ENCODE measurements at places on chromosomes 16 and 17.

DNA sequence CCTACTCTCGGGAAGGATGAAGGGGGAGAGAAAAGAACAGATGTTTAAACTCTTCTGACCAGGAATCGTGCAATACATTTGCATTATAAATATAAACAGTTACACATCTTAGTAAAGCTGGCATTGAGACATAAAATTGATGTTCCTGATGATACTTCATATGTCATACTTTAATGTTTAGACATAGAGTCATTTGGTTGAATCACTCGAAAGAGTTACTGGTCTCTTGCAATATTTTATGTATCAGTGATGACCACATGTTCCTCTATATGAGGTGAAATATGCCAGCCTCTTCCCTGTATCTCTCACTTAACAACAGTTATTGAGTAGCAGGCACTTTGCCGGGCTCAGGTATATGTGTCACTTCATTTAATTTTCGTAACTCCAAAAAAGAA, 49.7 kb upstream of the PMFBP1 start:
- no peak for DNase-seq

- no peak for DNase-seq
Measured at GRCh38 chr17:35291802-35292201, 48.9 kb downstream of the SLFN5 start.

- no peak for DNase-seq
Measured at GRCh38 chr16:58421529-58421928, 29.3 kb downstream of the GINS3 start.

- no peak for DNase-seq
Measured at GRCh38 chr17:50056961-50057330, 1.0 kb downstream of the ITGA3 start.

- DNase-seq, result no peak
Measured at GRCh38 chr16:86038926-86039310, 140.0 kb downstream of the IRF8 start.

DNA sequence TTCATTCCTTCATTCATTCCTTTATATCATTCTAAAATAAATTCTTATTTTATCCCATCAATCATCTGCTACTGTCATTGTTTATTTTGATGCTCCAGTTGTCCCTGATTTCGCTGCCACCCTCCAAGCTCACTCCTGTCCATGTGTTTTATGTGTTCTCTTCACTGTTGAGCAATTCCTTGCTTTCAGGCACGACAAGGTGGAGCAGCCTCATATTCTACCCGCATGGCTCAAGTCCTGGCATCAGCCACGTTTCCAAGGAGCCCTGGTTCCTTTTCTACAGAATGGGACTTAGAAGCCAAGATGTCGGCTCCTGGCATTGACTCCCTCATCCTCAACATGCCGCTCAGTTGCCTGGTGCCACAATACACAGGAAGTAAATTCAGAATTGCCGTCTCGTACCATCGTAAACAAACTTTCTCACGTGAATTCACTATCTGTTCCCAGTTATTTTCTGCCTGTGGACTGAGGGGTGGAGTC, 139.0 kb downstream of the RPTOR start:
- DNase-seq, result no peak

- no peak for DNase-seq
Measured at GRCh38 chr17:22671110-22671509, 978.8 kb downstream of the KCNJ18 start.

DNA sequence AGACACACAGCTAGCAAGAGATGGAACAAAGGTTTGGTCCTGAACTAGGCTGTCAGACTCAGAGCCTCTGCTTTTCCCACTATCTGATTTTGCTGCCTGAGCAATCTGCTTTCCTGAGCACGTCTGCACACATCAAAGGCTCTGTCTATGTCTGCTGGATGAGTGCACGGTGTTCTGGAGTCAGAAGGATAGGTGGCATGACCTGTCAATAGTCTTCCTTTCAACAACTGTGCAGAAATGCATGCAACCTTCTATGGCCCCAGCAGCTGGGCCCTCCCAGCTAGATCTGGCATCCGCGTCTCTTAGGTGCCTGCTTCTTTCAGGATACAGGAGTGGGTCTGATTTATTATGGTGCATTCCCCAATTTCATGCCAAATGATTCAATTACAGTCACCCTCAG, 138.3 kb downstream of the UTP18 start:
- DNase-seq, result peak; percentile 40

DNA sequence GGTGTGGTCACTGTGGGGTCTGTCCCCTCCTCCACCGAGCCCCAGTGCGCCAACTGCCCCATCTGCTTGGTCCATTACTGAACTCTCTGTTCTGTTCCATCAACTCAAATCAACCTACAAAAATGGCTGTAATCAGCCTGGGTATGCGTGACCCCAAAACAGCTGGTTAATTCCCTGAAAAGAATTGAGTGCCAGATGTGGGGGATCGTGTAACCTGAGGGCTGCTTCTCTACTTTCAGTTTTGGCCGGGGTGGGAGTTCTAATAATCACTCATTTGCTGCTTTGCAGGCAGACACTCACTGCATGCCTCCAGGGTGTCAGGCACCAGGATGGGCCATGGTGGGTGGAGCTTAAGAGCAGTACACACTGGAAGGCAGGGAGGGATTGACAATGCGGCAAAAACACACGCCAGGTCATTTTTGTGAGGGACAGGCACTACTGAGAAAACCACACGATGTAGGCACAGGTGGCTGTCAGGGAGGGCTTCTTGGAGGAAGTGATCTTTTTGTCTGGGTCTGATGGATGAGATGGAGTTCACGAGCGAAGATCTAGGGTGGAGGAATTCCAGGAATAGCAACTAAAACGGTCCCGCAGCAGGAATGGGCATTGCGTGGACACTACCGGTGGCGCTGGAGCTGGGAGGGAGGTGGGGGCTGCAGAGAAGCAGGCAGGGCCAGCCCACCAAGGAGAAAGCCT, 30.4 kb upstream of the SSTR5 start:
- no peak for DNase-seq

DNA sequence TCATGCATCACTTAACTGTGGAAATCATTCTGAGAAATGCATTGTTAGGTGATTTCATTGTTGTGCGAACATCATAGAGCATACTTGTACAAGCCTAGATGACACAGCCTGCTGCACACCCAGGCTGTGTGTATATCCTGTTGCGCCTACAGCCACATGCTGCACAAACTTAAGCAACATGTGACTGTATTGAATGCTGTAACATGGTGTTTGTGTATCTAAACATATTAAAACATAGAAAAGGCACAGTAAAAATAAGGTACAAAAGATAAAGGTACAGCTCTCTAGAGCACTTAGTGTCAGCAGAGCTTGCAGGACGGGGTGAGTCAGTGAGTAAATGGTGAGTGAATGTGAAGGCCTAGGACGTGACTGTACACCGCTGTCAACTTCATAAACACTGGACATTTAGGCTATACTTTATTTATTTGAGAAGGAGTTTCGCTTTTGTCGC, 11.9 kb downstream of the FOXK2 start:
- no peak for DNase-seq

- DNase-seq, result no peak
Measured at GRCh38 chr17:40980596-40980995, 3.5 kb downstream of the KRT40 start.

GRCh38 chr17:36533935-36534839, 481 bp downstream of the MYO19 start:
- peak; percentile 81 for DNase-seq

- DNase-seq, result peak; percentile 93
Measured at GRCh38 chr17:2054512-2055291, at the start of gene HIC1. Gene HIC1, plus strand, starts transcription at chr17:2055103. Its CDS starts 1,588 bp downstream, at chr17:2056691.

GRCh38 chr16:66954097-66954659, 6.9 kb upstream of the CES3 start:
- DNase-seq, result peak; percentile 83

DNA sequence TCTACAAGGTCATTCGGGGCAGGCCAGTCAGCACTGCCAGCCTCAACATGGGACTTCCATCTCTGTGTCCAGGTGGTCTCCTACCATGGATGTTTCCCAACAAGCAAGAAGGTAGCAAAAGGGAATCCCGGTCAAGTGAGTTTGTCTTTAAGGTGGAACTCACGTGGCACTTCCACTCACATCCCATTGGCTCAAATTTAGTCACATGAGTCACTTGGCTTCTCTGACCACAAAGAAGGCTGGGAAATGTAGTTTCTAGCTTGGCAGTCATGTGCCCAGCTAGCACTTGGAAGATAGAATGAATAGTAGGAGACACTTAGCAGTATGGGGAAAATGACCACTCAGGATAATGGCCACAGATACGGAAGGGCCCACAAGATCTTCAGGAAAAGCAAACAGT, 106.6 kb downstream of the AIPL1 start:
- no peak for DNase-seq

DNA sequence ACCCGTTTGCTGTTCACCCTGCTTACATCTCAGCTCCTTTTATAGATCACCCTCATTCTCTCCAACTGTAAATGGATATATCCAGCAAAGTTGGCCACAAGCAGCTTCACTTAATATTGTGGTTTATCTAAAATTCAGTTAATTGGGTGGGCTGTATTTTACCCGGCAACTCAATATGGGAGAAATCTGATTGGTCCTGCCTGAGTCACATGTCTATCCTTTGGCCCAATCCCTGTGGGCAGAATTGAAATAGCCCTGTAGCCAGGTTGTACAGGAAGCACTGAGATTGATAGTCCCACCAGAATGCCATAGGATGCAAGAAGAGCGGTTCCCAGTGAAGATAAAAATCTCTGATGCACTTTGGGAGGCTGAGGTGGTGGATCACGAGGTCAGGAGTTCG, 73.2 kb downstream of the AIPL1 start:
- peak; percentile 42 for DNase-seq

DNA sequence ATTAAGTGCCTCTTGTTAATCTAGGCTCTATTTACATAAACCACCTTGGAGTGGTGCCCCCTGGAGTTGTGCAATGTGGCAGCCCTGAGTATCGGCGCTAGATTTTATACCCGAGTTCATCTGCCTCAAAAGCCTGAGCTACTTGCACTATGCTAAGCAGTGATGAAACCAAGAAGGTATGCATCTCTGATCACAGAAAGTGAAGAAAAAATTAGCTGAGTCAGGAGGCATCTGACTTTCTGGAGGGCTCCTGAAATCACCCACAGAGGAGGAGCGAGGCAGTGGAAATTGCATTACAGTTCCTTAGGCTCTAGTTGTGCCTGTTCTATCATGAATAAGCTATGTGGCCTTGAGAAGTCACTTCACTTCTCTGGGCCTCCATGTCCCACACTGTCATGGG, 80.3 kb upstream of the PSMD7 start:
- DNase-seq, result no peak

GRCh38 chr17:78745407-78746088, 36.5 kb downstream of the CYTH1 start:
- no peak for DNase-seq

DNA sequence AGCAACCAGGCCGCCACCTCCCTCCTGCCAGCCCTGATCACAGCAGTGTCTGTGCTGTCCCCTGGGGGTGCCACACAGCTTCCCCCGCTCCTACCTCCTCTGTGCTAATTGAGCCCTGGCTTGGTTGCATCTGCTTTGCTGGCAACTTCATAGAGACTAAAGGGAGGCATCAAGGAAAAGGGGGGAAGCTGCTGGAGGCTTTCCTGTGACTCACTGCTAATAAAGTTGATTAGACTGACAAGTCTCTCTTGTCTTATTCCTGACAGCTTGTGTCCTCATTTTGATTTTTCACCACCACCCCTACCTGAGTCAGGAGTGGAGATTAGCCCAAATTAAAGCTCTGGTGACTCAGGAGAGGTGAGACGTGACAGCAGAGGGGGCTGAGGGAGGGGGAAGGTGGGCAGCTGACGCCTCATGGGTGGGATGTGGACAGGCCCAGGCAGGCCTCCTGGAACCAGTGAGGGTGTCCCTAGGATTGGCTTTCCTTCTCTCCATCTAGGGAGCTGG, 310.0 kb downstream of the CBLN1 start:
- DNase-seq, result no peak

GRCh38 chr17:18925187-18925586, 26.8 kb upstream of the SLC5A10 start:
- DNase-seq, result no peak

DNA sequence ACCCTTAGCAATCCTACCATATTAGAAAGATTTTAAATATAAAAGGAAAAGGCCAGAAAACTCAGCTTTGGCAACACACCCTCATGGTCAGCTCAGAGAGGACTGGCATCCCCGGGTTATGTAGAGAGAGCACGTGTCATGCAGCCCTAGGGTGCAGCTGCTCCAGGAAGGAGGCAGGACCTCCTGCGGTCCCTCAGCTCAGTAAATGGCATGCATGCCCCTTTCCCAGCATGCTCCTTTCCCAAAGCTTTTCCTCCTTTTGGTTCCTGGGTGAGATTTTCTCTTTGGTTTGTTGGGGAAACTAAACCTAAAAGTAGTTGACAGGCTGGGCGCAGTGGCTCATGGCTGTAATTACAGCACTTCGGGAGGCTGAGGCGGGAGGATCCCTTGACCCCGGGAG, 3.9 kb downstream of the GAN start:
- no peak for DNase-seq

GRCh38 chr17:37137070-37137610, 188.4 kb downstream of the AATF start:
- no peak for DNase-seq
